ENCODE measurements at places on chromosomes 1 and 21.

DNA sequence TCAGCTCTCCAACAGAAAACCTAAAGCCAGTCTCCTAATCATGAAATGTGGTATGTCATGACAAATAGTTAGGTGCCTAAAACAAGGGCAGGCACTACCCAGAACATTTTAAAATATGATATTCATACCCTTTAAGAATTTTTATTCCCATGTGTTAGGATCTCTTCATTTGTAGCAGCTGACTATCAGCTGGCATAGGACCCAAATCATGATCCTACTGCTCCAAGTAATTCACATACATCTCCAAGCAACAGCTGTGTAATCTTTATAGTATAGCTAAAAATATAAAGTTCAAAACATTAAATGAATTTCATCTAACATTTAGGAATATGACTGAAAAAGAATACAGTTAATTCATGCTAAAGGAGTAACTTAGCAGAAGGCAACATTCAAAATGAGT, 57.5 kb downstream of the ENAH start:
- no peak for DNase-seq

- DNase-seq, result no peak
Observed at GRCh38 chr1:38097284-38097898, 50.8 kb upstream of the POU3F1 start.

GRCh38 chr1:232853994-232854797, 49.0 kb downstream of the MAP10 start:
- no peak for DNase-seq

- DNase-seq, result no peak
Observed at GRCh38 chr1:181081395-181081794, 7.1 kb upstream of the IER5 start.

- DNase-seq, result peak; percentile 13
Observed at GRCh38 chr1:22108339-22109105, 34.4 kb downstream of the WNT4 start.

DNA sequence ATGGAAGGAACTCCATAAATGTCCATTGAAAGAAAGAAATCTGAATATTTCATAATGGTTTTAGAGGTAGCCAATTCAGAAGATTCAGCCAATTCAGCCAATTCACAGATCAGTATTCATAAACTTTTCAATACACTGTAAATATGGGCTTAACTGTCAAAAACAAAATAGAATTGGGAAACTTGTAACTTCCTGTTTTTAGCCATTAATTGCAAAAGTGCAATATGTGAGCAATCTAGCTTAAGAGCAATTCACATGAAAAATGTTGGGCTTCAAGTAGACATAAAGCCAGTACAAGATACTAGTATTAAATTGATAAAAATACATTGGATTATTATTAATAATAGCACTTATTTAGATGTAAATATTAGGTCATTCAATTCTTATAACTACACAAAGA, 27.5 kb upstream of the PLPPR4 start:
- DNase-seq, result no peak

- DNase-seq, result no peak
Observed at GRCh38 chr1:78624035-78624434, 3.8 kb downstream of the IFI44L start.

- no peak for DNase-seq
Observed at GRCh38 chr1:86753700-86754099, 49.3 kb downstream of the SH3GLB1 start.

DNA sequence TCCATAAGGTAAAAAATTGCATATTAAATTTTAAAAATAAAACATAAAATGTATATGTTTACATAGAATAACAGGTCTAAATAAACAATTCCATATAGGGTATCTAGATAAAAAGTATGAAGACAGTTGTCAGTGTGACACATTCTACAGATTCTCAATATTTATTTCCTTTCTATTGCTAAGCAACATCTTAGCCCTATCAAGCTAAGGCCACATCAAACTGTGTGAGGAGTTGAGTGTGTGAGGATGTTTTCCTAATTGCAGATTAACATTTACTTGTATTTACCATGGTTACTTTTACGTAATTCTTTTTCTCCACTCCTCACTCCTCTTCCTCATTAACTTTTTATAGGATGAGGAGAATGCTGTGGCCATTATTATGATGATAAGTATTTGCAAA, 41.9 kb upstream of the MCOLN3 start:
- DNase-seq, result no peak

DNA sequence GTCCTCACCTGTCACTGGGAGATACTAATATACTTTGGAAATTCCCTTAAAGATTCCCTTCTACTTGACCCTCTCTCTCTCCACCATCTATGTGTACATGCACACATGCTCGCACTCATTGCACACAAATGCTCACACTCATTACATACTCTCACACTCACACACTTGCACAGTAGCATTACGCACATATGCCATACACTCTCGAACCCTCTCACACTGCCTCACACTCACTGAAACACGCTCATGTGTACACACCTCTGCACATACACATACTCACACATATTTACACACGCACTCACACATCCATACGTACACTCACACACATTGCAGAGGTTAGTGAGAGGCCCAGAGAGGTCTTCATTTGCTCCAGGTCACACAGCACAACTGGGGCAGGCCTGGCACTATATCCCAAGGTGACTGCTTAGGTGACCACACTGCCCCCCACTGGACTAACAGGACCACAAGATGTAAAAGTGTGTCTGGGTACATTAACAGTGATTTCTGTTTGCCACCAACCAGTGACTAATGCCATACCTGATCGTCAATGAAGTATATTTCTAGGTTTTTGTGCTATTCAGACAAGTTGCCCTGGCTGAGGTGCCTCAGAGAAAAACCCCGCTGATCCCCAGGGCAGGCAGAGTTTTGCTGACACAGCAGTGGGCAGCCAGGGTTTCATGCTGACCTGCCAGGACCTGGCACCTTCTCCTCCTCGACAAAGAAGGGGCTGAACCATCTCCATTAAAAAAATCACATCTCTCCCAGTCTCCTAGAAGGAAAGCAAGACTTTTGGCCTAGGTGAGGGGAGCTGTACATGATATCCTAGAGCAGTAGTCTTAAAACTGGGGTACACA, 28.5 kb upstream of the CAMK1G start:
- DNase-seq, result no peak

GRCh38 chr1:160669802-160670201, 23.0 kb upstream of the SLAMF1 start:
- no peak for DNase-seq

DNA sequence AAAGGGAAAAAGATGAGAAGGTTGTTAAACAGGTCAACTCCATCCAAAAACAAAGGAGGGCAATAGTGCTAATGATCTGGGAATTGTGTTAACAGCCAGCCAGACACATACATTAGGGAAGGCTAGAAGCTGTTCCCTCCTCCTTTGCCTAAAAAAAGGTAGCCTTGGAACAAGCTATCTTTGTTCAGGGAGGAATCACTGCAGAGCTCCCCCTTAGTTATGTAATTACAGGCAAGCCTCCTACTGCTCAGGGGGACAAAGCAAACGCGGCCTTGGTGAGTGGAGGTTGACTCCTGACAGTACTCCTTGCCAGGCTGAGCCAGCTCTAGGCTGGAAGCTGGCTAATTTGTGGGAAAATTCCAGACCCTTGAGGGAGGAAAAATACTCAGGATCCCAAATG, 97.6 kb downstream of the VAV3 start:
- no peak for DNase-seq

DNA sequence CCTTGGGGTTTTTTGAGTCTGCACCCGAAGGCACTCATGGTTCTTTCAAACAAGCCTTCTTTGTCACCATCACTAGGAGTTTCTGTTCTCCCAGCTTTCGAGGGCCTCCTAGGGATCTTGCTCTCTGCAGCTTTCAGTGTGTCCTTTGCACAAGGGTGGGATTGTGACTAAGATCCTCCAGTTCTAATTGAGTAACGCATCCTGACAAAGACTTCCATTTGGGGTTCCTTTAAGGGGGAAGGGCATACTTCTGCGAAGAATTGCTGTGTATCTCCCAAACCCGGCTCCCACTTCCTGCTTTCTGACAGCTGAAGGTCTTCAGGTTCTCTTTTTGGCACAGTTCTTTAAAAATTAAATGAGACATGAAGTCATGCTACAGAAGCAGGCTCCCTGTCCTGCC, 139.4 kb downstream of the EDEM3 start:
- no peak for DNase-seq

DNA sequence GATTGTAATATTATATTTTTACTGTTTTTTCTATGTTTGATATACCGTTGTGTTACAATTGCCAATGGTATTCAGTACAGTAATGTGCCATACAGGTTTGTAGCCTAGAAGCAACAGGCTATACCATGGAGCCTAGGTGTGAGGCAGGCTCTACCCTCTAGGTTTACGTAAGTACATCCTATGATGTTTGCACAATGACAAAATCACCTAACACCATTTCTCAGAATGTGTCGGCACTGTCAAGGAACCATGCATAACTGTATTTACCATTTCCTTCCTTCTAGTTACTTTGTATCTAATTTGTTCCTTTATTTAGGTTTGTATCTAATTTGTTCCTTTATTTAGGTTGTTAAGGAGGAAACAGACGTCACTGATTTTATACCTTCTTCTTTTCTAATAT, 9.9 kb downstream of the NPHP4 start:
- DNase-seq, result no peak

- DNase-seq, result no peak
Observed at GRCh38 chr1:174964972-174965361, 34.8 kb upstream of the CACYBP start.

- no peak for DNase-seq
Observed at GRCh38 chr1:228697207-228698016, 37.9 kb upstream of the RHOU start.

GRCh38 chr21:45642122-45642813, 1.3 kb upstream of the PCBP3 start:
- no peak for DNase-seq

DNA sequence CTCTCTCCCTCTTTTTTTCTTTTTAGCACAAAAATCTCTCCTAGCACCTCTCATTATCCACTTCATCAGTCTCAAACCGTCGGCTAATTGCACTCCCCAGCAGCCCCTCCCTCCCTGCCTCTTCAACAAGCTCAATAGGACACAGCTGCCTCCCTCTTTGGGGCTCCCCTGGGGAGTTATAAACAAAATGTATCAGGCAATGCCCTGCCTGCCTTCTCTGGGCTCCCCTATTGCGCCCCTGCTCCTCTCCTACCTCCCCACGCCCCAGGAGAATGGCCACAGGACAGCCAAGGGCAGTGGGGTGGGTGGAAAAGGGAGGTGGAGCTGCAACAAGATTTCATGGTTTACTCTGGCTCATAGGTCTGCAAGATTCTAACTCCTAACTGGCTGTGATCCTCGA, 147.1 kb upstream of the GRIK3 start:
- no peak for DNase-seq

GRCh38 chr1:180003026-180003695, 48.6 kb downstream of the CEP350 start:
- DNase-seq, result no peak

GRCh38 chr21:42417533-42417932, 13.8 kb downstream of the UBASH3A start:
- no peak for DNase-seq

DNA sequence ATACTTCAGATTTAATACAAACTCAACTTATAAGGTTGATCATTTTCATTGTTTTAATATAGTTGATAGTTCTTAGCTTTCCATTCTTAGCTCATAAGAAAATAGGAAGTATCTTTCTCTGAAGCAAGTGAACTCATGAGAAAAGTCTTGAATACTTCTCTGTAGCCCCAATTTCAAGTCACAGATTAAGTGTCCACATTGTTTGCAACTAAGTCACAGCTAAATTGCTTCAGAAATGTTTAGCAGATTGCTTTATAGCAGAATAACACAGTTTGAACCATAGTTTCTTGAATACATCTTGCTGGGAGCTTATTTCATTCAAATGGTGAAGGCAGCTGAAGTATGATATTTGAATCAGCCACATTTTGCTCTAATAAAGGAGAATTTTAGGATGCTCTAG, 10.6 kb upstream of the PKN2 start:
- no peak for DNase-seq

DNA sequence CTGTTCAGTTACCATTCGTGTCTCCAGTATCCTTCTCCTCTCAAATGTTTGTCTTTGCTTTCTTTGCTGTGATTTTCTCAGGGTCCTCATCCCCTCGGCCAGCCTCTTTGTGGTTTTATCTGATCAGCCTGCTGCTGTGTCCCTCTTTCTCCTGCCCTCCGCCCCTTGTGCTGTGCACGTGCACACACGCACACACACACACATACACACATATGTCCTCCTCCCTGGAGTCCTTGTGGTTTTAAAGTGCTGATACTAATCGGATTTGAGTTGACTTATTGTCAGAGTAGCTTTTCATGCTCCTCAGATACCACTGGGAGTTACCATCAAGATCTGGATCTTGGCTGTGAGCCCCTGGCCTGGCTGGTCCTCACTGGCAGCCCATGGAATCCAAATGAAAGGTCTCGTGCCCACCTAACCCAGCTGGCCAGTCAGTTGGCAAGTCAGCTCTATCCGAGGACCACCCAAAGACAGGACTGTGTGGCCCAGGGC, 34.1 kb downstream of the QSOX1 start:
- DNase-seq, result no peak

- no peak for DNase-seq
Observed at GRCh38 chr1:81021134-81021533, 779.6 kb upstream of the ADGRL2 start.

DNA sequence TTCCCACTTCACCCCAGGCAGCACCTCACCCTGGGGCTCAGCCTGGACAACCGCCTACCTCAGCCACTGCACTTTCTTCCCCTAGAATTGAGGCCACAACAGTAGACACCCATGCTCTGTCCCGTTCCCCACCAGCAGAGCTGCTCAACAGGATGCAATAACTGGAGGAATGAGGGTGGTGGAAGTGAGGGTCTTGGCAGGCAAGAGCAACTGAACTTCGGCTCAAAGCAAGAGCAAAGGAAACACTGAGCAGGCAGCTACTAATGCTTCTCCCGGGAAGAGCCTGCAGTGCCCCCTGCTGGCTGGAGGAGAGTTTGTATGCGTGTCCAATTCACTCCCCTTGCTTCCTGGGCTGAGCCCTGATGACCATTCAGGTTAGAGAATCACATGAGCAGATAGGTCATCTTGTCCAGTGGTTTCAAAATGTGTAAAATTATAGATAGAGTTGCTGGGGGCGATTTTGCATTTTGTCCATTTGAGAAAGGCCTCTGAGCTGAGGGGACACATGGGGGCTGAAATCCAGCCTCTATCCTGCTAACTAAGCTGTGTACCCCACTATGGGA, 13.9 kb downstream of the NT5C1A start:
- peak; percentile 82 for DNase-seq

- DNase-seq, result no peak
Observed at GRCh38 chr1:56199956-56200355, 379.4 kb downstream of the PLPP3 start.

DNA sequence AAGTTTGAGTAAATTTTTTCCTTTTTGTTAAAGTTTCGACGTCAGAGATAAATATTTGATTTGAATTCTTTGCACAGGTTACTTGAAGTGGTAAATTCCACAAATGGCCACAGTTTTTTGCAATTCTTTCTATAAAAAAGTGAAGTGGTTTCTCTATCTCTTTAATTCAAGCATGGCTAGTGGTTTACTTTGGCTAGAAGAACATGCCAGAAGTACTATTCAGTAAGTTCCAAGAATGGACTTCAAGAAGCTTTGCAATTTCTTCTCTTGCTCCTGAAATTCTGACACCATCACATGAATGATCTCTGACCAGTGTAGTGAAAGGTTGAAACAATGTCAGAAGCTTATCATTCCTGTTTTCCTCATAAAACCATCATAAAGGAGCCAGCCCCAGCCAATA, 55.7 kb upstream of the RNPC3 start:
- no peak for DNase-seq

All from activated T-cell treated with anti-CD3 and anti-CD28 coated beads, Interleukin-2, amount 50 U/mL, for 48 hours (primary cell).